Hindlimb muscle (tissue), 1 donor: ENCODE measurements at places on chromosomes 4 and X.

DNA sequence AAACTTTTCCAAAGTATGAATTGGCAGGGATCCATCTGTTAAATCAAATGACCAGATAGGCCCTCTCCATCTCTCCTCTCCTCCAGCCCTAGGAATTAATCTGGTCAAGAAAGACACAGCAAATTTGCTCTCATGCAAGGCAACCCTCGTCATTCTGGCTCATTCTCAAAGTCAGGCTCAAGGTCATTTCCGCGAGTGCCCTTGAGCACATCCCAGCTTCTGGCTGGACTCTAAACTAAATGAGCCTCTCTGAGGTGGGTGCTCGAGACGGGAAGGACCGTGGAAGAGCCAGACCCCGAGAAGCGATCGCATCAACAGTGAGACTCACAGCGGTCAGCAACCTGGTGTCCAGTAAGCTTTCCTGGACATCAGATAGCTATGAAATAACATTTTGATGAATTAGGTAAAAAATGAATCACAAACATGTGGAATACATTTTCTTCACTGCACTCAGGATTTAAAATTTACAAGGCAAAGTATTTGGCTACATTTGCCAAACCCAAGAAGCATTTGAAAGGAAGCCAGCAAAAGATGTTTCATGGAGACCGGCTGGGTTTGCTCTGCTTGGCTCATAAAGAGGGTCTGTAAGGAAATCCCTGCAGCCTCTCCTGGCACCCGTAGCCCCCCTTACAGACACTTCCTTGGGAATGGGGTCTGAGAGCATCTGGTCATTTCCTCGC, 121.0 kb downstream of the ENPP6 start:
- peak; percentile 53 for DNase-seq

DNA sequence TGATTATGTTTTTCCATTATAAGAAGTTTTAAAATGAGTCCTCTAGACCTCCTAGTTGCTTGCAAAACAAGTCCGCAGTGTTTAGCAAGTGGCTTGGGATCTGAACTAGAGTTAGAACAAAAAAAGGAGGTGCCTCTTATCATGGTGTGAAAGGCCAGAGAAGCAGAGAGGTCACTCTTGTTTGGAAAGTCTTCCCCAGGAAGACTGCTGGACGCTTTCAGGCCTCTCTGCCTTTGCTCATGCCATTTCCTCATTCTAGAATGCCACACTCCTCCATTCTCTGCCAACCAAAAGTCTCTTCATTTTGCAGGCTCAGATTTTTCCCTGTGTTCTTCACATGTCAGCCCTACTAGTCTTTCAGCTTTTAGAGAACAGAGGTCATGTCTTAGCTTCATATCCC, 14.9 kb downstream of the PARM1 start:
- no peak for DNase-seq

DNA sequence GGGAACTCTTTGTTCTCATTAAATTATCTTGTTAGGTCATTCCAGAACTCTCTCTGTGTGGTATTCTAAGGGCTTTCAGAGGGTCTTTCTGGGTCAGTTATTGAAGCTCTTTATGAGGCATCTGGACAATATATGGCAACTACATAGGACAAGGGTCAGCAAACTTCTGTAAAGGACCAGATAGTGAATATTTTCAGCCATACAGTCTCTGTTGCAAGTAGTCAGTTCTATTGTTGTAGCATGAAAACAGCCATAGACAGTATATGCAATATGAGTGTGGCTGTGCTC, 35.1 kb downstream of the HADH start:
- DNase-seq, result no peak

- DNase-seq, result no peak
These were observed 6.4 kb upstream of the IL13RA2 start for GRCh38 chrX:115023811-115024210.

- peak; percentile 25 for DNase-seq
These were observed 5.6 kb upstream of the CT47C1 start for GRCh38 chrX:119067023-119067739.

DNA sequence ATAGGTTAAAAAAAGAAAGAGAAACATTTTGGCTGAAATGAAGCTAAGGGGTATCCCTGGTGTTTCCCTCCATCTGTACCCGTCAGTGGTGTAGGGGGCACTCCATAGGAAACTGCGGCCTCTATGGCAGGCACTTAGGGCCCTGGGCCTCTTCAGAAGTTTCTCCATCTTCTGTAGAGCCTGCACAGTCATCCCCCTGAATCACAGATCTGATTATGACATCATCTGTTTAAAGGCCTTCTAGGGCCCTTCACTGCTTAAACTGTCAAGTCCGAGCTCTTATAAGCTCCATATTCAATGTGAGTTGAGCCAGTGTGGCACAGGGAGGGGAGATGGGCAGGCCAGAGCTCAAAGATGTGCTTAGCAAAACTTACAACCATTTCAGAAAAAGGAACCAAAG, 241.3 kb downstream of the NR3C2 start:
- DNase-seq, result no peak
